M059J (cell line): ENCODE measurements at places on chromosomes 12 and 14. TPM values are rescaled to one million over a fixed set of nuclear protein-coding genes. Genes with fewer than 3 reads are reported as not detected.
A peak's percentile ranks its signal among the peaks of the same experiment; 100 is the strongest.

GRCh38 chr12:71947645-71948105 lies 9.0 kb downstream of the TPH2 start:
- DNase-seq = peak; percentile 70

GRCh38 chr12:98275131-98275475 lies 240.3 kb upstream of the TMPO start:
- DNase-seq = no peak

The SPSB2 gene
- 6.1 and 7.7 TPM in 2 replicates for total RNA-seq

The AMDHD1 gene
- 1.5 TPM in 1 of 2 replicates, not detected in the other for total RNA-seq

DNA sequence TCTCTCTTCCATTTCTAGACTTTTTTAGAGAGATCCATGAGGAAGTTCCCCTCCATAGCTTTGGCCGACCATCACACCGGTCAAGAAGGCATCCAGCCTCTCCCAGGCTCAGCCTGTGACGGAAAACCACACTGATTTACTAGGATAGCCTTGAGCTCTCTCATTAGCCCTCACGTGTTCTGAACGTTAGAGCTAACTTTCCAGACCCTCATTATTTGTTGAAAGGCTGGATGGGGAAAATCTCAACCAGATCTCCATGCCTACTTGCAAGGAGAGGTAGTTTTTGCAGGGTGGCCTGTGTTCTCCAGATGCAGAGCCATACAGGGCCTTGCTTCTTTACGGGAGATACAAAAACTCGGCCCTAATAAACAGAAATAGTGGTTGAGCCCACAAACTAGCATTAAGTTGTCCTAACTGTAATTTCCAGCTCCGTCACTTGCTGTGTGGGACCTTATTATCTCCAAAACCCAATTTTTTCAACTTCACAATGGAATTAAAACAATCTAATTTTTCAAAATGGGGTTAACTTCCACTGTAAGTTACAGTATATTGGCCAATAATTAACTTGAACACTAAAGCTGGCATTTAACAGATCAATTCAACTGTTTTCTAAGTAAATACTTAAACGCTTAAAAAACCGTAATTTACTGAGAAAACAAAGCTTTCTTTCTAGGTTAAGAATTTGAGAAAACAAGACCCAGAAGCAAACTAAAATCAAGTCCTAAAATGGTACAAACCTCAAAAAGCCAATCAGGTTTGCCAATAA lies 65.3 kb downstream of the KLHL28 start:
- peak; percentile 4 for DNase-seq

The POTEG gene
- total RNA-seq = not detected in 2 replicates

- no peak for DNase-seq
Measured at GRCh38 chr14:99789581-99789980, 3.6 kb upstream of the EML1 start.

GRCh38 chr14:99945732-99946651 lies 119.2 kb upstream of the EVL start:
- DNase-seq = no peak

DNA sequence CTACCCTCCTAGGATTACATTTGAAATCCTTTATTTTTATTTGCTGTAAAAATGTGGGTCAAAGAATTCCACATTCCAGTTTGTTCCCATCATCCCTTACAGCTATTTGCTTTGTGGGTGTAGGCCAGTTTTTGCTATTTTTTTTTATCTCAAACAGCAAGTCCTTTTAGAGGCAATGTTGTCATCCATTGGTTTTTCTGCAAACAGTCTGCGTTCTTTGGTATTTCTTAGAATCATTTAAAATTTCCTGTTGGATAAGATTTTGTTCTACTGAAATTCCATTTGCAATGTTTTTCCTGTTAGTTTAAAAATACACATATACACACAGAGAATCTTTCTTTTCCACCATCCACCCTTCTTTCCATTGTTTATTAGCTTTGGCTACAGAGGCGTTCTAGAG lies 53.3 kb upstream of the STK38L start:
- DNase-seq = peak; percentile 26

The PSMB5 gene
- 267 and 297 TPM in 2 replicates for total RNA-seq

- no peak for DNase-seq
Measured at GRCh38 chr14:77902811-77903210, 102.9 kb downstream of the ADCK1 start.

DNA sequence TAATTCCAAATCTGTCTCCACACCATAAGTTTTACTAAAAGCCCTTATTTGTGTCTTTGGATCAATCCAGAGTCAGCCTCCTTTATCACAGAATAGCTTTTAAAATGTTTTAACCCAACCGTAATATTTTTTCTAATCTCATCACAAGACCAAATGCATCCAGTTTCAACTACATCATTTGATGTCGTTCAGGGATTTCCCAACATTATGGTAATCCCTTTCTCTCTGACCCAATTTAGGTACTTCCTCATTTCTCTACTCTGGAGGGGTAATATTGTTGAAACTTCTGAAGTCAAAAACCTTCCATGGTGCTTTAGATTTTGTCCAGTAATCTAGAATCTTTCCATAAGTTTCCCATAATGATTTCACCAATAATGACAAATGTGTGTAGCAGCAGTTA lies 596.8 kb downstream of the SOX5 start:
- no peak for DNase-seq

The DHH gene
- not detected in 2 replicates for total RNA-seq

The AQP5 gene
- 0.25 and 0.27 TPM in 2 replicates for total RNA-seq

The ANKS1B gene
- total RNA-seq = 0.52 and 4.1 TPM in 2 replicates

DNA sequence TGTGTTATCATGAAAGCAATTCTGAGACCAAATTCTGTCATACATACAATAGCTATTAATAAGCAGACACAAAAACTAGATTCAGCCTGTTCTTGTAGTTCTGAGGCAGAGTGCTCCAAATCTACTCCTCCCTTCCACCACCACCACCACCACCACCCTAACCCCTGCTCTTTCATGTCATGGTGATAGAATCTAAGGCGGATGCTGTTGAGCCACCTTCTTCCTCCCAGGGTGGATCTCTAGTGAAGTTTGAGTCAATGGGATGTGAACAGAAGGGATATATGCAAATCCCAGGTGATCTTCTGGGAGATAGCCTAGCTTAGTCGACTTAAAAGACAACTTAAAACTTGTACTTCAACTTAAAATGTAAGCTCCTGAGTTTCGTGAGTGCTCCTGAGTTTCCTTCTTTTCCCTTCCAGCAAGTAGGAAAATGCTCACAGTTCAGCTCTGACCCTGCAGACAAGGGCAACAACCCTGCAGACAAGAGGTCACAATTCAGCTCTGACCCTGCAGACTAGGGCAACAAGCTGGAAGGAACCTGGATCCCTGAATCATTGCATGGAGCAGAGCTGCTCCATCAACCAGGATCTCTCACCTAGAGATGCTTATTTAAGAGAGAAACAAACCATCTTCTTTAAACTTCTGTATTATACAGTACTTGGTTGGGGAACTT lies 204.1 kb downstream of the TTC8 start:
- no peak for DNase-seq

The BCAT1 gene
- 31.2 and 33.7 TPM in 2 replicates for total RNA-seq

The FZD10 gene
- total RNA-seq = not detected in 2 replicates

DNA sequence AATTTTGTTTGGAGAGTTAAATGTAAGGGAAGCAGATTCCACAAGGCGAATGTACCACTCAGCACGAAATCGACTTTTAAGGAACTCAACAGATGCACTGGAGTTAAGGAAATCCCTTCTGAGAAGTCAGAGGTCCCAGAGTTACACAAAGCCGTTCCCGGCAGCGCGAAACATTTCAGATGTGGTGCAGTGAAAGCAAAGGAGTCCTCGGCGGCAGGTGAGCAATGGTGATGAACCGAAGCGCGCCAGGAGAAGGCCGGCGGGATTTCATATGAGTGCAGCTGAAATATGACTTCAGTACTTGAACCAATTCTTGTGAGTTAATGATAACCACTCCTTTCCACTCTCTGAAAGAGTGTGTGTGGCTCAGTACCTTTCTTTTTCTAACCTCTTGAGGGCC lies 183.2 kb downstream of the GRIP1 start:
- no peak for DNase-seq

DNA sequence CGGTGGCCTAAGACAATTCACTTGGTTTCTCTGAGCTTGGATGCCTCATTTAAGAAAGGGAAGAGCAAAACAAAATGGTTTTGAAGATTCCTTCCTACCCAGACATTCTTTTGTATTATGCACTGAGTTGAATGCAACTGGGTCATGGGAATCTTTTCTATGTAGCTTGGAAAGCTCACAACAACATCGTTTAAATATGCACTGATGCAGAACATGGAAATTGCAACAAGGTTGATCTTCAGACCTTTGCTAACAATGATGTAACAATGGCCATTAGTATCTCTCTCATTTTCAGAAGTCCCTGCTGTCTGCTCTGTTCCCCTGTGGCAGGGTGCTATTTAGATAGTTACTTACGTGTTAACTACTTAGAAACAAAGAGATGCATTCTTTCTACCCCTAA lies 30.1 kb upstream of the IGF1 start:
- no peak for DNase-seq

The RALGAPA1 gene
- 13.4 and 16.0 TPM in 2 replicates for total RNA-seq

The AMHR2 gene
- total RNA-seq = not detected in 2 replicates

The SERPINA12 gene
- not detected in 2 replicates for total RNA-seq

The DPY19L2 gene
- 3.7 and 11.3 TPM in 2 replicates for total RNA-seq

DNA sequence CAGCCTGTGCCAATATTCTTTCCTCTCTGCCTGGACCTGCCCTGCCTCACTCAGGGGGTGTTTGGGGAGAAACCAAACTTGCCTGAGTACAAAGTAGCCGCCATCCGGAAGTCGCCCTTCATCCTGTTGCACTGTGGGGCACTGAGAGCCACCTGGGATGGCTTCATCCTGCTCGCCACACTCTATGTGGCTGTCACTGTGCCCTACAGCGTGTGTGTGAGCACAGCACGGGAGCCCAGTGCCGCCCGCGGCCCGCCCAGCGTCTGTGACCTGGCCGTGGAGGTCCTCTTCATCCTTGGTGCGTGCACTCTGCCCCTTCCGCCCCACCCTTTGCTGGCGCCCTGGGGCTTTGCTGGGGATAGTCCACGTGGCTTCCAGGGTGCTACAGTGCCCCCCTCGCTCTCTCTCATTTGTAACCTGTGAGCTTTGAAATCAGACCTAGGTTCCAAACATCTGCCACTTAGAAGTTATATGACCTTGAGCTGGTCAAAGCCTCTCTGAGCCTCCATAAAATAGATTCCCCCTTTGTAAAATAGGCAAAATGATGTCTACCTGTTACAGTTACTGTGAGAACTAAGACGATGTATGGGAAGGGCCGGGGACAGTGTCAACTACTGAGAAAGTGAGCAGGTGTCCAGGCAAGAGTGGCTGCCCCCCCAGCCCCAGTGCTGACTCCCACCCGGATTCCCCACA lies 4.5 kb downstream of the KCNH3 start:
- no peak for DNase-seq

The TMEM106C gene
- 282 and 530 TPM in 2 replicates for total RNA-seq

GRCh38 chr14:90678846-90679362 lies 137.3 kb downstream of the TTC7B start:
- DNase-seq = no peak

DNA sequence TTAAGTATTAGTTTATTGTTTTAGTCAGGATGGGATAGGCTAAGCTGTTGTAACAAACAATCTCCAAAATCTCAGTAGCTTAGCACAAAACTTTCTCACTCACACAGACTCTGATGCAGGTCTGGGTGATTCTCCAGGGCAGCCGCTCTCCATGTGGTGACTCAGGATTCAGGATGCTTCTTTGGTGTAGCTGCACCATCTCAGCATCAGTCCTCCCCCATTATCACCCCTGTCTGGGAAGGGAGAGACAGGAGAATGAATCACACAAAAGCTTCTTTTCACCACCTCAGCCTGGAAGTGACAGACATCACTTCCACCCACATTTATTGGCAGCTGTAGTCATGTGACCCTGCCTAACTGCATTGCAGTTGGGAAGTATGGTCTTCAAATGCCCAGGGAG lies 142.3 kb downstream of the DICER1 start:
- peak; percentile 1 for DNase-seq

- DNase-seq = no peak
Measured at GRCh38 chr14:90804292-90805083, 11.7 kb downstream of the TTC7B start.

- DNase-seq = no peak
Measured at GRCh38 chr14:81728447-81728846, 194.8 kb upstream of the SEL1L start.

The KRT6A gene
- total RNA-seq = not detected in 2 replicates
